ACHN (cell line): ENCODE measurements at places on chromosomes 3 and 15.
A peak's percentile ranks its signal among the peaks of the same experiment; 100 is the strongest.

DNA sequence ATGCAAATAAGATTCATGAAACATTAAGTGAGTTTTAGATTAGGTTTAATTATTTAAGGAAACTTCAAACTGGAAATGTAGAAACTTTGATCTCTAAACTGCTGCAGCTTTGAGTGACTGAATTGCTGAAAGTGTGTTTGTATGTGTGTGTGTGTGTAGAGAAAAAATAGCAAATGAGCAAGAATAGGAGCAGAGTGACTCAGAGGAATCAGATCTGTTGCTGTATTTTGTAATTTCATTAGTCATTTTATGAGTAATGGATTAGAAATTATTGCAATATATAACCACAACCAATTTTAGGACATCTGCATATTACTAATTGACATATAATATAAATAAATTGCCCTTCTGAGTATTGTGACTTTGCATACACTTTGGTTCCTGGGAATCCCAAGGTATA, 52.8 kb upstream of the SLC9A9 start:
- no peak for DNase-seq

- DNase-seq: no peak
These were observed 6.3 kb downstream of the PDZRN3 start for GRCh38 chr3:73618461-73618860.

- no peak for DNase-seq
These were observed 286.5 kb downstream of the LPP start for GRCh38 chr3:188440340-188440972.

- DNase-seq: no peak
These were observed 21.9 kb downstream of the KLHL6 start for GRCh38 chr3:183533412-183534132.

- DNase-seq: peak; percentile 64
These were observed 6.5 kb upstream of the DNASE1L3 start for GRCh38 chr3:58217209-58217811.

GRCh38 chr3:66037330-66037985, 1.3 kb downstream of the MAGI1 start:
- peak; percentile 48 for DNase-seq

- no peak for DNase-seq
These were observed 17.9 kb downstream of the CP start for GRCh38 chr3:149203758-149204157.

DNA sequence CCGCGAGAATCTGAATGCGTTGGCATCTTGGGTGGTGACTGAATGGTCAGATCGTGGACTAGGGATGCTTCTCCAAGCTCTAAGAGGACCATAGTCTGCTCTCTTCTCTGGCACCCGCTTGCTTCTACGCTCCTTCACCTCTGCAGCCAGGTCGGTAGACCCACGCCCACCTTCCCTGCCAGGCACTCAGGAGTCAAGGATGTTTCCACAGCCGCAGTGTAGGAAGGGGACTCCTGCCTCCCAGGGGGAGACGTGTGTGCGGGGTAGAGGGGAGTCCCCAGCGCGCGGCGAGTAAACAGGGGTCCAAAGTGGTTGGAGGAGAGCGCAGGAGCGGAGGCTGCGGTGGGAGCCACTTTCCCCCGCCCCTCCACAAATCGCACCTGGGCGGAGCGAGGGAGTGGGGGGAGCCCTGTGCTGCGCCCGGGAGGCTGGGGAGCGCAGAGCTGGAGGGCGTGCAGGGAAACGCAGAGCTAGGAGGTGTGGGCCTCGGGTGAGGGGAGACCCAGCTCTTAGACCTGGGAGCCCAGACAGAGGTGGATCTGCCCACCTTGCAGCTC, 1.7 kb downstream of the LRRC3B start:
- DNase-seq: no peak

GRCh38 chr3:171863920-171864319, 20.8 kb downstream of the TMEM212 start:
- DNase-seq: no peak

- DNase-seq: no peak
These were observed 242.0 kb upstream of the MRPL3 start for GRCh38 chr3:131744765-131745164.

- DNase-seq: no peak
These were observed 1.8 kb upstream of the CYP11A1 start for GRCh38 chr15:74369084-74369745.

GRCh38 chr15:91992945-91993344, 139.4 kb downstream of the SLCO3A1 start:
- DNase-seq: no peak

GRCh38 chr3:100700708-100701107, 8.6 kb upstream of the TFG start:
- DNase-seq: no peak

DNA sequence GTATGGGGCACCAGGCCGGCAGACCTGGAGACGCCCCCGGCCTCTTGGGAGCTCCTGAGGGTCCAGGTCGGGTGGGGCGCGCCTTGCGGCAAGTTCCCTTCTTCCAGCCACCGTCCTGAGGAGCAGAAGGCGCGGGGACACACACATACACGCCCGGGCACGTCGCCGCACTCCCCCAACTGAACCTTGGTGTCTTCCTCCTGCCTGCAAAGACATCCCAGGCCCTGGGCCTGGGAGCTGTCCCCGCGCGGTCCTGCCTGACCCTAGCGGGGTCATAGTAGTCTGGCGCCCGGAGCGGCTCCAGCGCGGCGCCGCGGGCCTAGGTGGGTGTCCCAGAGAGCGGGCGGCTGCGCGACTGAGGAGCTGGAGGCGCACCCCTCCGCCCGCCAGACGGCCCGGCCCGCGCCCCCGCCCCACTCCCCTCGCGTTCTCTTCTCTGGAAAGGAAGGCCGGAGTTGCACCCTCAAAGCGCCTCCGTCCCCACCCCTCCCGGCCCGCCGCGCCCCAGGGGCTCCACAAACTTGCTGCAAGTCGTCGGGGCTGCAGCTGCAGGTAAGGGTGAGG, 185.9 kb upstream of the LINGO1 start:
- DNase-seq: no peak

- no peak for DNase-seq
These were observed 297.9 kb downstream of the EDEM1 start for GRCh38 chr3:5485427-5485826.

DNA sequence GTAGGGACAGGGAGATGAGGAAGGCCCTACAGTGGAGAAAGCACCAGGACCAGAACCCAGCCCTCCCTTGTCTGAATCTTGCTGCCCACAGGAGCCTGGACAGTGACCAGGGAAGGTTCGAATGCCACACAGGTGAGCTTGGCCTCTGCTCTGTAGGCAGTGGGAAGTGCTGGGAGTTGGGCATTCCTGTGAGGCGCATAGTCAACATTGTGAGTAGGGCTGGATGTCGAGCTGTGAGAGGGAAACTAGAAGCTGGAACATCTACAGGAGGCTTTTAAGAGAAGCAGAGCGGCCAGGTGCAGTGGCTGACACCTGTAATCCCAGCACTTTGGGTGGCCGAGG, 20.3 kb upstream of the ALAS1 start:
- no peak for DNase-seq

GRCh38 chr15:89299896-89300295, 34.7 kb downstream of the POLG start:
- peak; percentile 13 for DNase-seq

GRCh38 chr3:69806735-69807438, 67.6 kb downstream of the MITF start:
- DNase-seq: no peak

GRCh38 chr15:60745469-60746061, 266.6 kb upstream of the ICE2 start:
- DNase-seq: no peak

GRCh38 chr15:89809787-89810148, 4.9 kb downstream of the ANPEP start:
- no peak for DNase-seq

GRCh38 chr3:151479452-151479851, 18.6 kb upstream of the IGSF10 start:
- DNase-seq: no peak

DNA sequence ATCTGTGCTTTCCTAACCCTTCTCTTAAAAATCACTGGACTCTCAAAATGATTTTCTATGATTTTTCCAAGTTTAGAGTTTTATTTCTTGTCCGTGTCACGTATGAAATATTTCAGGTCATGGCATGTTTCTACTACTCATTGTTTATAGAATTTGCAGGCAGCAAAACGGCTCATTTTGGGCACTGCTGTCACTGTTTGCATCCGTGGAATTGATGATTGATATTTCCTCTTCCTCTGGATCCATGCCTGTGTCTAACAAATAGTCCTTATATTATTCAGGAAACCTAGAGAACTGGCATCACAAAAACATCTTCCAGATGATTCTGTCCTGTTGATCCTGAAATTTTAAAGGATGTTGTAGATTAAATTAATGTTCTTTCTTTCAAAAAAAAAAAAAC, 47.6 kb downstream of the LARS2 start:
- no peak for DNase-seq

DNA sequence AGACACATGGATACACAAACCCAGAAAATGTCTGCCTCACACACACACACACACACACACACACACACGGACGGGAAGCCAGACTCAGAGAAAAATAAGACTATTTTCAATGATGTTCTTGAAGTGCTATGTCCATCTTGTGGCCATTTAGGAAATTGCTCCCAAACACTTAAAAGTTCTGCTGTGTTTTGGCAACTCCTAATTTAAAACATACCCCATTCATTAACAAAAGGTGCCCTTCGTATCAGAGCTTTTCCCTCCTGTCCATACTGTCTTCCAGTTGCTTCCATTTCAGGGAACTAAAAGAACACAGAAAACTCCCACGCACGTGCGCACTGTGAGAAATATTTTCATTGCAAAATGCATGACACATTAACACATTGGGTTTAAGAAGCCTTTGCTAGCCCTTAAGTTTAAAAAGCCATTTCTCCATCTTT, 44.6 kb downstream of the SLC12A1 start:
- peak; percentile 51 for DNase-seq

GRCh38 chr3:16583551-16583950, 21.7 kb downstream of the DAZL start:
- DNase-seq: no peak
